ENCODE measurements at places on chromosomes 2 and 18. TPM values are rescaled to one million over a fixed set of nuclear protein-coding genes. Genes with fewer than 3 reads are reported as not detected.
A peak's percentile ranks its signal among the peaks of the same experiment; 100 is the strongest.

- no peak overlapping the region for H3K27ac ChIP-seq
- peaks cover 45% of the 10 kb centered on the region for H3K36me3 ChIP-seq
- H3K27me3 ChIP-seq: no peaks in the 10 kb centered on the region
Measured at GRCh38 chr2:117917223-117917917, 96.5 kb downstream of the CCDC93 start.

LBX2 gene
- 0.54 TPM for total RNA-seq

GRCh38 chr2:199220920-199221319, 236.8 kb downstream of the SATB2 start:
- no peaks in the 10 kb centered on the region for H3K36me3 ChIP-seq
- no peak overlapping the region for H3K27ac ChIP-seq
- no peaks in the 10 kb centered on the region for H3K27me3 ChIP-seq
- H3K4me3 ChIP-seq: no peak overlapping the region
- peaks cover 6% of the 10 kb centered on the region for H3K4me1 ChIP-seq

- no peaks in the 10 kb centered on the region for H3K27me3 ChIP-seq
- H3K4me3 ChIP-seq: peak overlapping the region; percentile 53
- H3K27ac ChIP-seq: no peak overlapping the region
- H3K36me3 ChIP-seq: no peaks in the 10 kb centered on the region
Measured at GRCh38 chr18:37253394-37254235, 312.0 kb downstream of the CELF4 start.

DNA sequence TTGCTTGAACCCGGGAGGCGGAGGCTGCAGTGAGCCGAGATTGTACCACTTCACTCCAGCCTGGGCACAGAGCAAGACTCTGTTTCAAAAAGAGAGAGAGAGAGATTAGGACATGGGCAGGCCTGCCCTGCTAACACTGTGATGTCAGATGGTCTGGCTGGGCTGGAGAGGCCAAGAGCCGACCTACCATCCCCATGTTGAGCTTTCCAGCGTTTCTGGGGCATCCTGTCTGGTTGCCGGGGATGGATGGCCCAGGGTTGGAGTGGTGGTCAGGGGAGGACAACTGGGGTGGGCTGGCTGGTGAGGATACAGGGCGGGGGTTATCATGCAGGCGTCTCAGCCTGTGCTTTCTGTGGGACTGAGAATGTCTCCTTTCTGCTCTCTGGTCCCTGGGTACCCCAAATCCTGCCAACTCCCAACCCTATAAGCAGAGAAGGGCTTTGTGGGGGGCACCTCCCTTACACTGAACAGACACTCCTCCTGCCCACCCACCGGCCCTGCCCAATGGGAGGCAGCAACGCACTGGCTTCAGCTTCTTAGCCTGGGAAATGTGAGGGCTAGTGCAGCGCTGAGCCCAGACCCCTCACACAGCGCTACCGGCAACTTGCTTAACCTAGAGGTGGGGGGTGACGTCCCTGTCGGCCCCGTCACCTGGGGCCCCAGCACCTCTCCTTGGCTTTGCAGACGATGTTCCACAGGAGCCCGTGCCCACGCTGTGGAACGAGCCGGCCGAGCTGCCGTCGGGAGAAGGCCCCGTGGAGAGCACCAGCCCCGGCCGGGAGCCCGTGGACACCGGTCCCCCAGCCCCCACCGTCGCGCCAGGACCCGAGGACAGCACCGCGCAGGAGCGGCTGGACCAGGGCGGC, 5.4 kb downstream of the SNORC start:
- H3K4me3 ChIP-seq: peak overlapping the region; percentile 61
- peaks cover 11% of the 10 kb centered on the region for H3K4me1 ChIP-seq
- no peaks in the 10 kb centered on the region for H3K36me3 ChIP-seq
- H3K27me3 ChIP-seq: no peaks in the 10 kb centered on the region
- DNase-seq: no peak
